ENCODE measurements at places on chromosomes 4 and X.

DNA sequence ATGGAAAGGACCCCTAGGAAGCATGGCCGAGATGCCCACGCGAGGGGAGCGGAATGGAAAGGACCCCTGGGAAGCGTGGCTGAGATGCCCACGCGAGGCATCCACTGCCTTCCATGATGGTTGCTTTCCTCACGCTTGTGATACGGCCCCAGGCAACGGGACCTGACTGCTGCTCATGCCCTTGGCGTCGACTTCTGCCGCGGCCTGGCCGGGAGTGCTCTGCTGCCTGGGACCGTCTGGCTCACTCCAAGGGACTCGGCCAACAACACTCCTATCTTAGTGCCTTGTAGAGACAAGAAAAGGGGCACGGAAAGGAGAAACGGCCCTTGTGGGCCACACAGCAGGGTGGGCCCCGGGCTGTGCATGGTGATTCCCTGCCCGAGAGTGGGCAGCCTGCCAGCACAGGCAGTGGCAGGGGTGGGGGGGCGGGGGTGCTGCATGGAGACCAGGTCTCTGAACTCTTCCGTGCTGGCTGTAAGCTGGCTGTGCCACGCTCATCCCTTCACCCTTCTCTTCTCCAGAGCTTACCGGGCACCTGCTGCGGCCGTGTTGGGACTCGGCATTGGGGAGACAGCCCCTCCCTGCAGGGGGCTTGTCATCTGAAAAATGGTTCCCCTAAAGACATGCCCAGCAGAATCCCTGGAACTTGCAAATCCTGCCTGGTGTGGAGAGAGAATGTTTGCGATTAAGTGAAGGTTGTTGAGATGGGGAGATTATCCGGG, 38.6 kb upstream of the HMX1 start:
- no peak for DNase-seq

DNA sequence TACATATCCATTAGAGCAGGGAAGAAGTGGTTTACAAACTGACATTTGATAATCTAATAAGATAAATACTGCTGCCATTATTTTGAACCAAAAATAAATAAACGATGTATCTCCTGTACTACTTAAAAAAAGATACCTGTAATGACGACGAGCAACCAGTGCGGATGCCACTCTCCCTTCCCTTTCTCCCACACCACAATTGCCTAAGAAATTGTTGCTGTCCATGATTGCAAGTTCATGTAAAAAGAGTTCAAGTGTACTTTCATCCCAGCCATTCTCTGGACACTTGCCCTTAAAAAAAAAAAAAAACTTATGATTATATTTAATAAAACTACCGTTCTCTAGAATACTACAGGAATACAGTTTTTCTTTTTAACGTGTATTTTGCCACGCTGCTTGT, 1.4 kb downstream of the SEPSECS start:
- no peak for DNase-seq

DNA sequence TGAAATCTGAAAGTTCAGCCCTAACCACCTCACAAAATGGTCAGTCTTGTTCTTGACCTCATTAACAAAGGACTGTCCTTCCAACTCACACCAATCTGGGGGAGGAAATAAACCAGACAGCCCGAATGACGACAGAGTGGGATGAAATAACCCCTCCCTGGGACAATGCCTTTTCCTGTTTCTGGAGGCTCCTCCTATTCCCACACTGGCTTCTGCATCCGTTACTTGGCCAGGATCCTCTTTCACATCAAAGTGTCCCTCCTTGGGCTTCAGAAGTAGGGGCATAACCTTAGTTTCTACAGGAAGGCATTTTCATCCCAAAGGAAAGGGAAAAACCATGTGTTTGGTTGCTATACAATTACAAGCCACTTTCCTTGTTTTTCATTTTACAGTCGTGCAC, 59.8 kb upstream of the RPL34 start:
- no peak for DNase-seq

GRCh38 chr4:14621731-14622463, 380.4 kb upstream of the CPEB2 start:
- no peak for DNase-seq

- no peak for DNase-seq
These were observed 2324.7 kb upstream of the AGA start for GRCh38 chr4:179766938-179767337.

DNA sequence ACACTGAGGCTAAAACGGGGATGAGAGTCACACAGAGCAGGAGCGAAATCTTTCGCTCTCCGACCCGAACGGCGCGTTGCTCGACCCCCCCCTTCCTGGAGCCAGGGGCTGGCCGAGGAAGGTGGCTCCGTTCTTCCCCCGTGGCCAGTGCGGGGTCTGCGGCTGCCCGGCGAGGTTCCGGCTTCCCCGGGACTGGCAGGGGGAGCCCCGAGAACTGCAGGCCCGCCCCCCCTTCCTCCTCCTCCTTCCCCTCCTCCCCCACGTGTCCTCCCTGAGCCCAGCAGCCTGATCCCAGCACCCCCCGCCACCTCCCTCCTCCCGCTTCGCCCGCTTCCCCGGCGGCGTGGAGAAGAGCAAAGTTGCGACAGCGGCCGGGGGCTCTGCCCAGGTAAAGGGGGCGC, 2.4 kb upstream of the BCORL1 start:
- no peak for DNase-seq

DNA sequence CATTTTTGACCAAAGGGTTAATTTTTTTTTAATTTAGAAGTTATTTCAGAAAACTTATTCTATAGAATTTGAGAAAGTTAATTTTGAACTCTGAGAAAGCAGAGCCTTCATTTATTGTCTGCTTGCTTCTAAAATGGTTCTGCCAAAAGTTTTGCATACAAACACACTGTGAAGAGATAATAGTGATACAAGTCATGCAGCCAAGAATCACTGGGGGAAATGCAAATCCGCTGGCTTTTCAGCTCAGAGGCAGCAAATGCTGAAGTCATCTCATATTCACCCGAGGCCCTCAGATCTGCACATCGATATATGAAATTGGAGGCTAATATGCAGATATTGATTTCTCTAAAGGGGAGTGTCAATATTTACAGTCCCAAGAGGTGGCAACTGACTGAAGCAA, 186.2 kb downstream of the KIT start:
- DNase-seq: no peak

DNA sequence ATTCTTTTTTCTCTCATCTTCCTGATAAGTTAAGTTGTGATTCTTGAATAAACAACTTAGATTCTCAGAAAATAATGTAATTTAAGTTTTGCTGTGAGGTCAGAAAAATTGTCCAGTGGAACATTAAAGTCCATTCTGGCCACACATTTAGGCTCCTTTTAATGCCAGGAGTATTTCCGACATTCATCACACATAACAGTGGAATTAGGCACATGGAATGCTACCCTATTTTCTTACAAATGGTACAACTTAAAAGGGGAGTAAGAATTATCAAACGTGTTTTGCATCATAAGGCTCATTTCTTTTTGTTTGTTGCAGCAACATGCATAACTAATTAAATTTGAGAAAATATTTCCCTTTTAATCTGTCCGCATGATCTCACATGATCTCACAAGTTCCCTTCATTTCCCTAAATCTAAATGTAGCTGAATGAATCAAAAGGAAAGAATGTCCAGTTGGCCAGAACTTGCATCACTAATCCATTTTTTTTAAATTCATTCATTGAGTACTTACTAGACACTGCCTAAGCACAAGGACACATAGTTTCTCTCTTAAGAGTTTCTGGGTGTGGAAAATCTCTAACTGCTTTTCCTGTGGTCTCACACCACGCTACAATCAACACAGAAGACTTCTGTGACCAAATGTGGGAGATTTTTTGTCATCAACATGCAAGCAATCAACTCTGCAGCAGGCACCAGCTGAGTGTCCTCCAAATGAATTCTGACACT, 22.0 kb downstream of the SPARCL1 start:
- DNase-seq: no peak

DNA sequence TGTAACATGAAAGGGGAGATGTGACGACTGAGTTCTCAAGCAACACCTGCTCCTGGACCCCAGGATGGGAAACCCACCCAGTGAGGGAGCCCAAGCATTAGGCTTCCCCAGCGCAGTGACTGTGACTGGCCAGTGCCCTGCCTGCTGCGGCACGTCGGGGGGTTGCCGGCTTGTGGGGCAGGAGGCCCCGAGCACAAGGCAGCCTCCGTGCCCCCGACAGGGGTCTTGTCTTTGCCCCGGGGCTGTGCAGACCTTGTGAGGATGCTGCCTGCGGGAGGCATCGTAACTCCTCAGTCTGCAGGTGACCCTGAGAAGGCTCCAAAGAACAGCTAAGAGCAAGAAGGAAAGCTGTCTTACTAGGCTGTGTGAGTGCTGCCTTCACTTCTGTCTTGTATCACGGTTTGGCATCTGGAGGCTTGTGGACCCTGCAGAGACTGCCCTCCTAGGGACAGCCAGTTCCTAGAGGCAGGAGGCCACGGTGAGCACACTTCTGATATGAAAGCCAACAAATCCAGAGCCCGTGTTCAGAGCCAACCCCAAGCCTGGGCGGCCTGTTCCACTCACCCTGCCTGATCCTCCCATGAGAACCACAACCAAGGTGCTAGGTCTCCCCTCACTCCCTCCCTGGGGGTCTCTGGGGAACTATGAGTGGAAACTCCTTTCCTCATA, 47.7 kb downstream of the FGFRL1 start:
- DNase-seq: no peak

GRCh38 chr4:42995343-42995944, 102.9 kb downstream of the GRXCR1 start:
- DNase-seq: peak; percentile 42

Measured in NCI-H510A treated with DMSO at 0.1 percent for 48 hours (cell line).